HS-27A (cell line): ENCODE measurements at places on chromosomes 7 and 10.

DNA sequence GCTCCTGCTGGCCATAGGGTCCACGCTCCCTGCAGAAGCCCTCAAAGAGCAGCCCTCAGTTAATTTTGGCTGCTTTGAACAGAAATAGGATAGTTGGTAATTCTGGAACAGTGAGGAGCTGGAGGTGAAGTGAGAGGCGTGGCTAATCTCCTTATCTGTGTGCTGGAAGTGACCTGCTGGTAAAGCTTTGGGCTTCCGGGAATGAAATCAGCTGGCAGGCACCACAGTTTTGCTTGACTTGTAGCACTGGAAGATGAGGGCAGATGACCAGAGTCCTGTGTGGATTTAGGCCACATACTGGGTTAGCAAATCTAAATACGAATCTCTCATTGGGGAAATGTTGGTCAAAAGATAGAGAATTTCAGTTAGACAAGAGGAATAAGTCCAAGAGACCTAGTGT lies 10.2 kb downstream of the ATP6V0E2 start:
- DNase-seq = no peak

GRCh38 chr7:85823396-85824080 lies 636.7 kb upstream of the SEMA3D start:
- no peak for DNase-seq

GRCh38 chr10:65838811-65839210 lies 1087.0 kb upstream of the LRRTM3 start:
- no peak for DNase-seq

DNA sequence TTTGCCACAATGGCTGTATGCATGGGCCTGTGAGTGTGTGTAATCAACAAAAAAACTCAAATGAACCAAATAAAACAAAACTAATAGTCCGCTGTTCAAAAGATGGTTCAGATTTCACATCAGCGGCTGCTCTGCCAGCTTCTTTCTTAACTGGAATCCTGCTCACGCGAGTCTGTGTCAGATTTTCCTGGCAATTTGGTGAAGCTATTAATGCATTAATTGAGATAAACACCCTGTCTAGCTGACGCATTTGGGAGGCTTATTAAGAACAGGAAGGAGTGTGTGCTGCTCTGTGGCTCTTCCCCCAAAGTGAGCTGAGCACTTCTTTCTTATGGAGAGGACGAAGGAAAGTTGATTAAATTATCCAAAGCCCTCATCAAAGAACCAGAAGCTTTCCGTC lies 336.6 kb upstream of the MKI67 start:
- DNase-seq = no peak

DNA sequence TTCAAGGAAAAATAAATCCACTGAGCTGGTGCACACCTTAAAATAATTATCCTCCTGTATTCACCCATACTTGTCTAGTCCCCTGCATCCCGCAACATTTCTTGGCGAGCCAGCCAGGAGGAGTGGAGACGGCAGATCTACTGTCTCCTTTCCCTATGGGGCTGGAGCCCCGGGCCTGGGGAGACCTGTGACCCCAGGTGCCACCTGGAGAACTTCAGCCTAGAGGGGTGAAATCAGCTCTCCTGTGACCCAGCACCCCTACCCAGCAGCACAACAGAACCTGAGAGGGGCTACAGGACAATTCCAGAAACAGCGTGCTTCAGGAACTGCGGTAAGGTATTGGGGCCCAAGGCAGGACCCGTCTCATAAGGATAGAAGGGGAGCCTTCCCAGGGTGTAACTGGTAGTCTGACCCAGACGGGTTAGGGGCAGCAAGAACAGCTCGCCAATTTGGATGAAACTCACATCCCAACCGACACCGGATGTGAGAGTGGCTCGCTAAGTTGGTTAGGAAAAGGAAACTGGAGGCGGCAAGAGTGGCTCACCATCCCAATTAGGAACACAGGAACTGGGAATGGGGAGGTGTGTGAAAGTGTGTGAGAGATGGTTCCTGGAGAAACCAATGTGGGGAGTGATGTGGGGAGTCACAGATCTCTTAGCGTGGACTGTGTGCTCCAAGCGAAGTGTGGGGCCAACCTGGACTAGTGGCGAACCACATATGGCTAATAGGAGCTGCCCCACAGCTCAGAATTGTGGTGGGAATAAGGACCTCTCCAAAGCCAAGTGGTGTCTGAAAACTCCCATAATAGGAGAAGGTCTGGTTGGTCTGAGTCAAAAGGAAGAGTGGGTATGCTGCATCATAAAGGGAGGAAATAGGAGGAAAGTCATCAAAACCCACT lies 15.1 kb upstream of the DENND2A start:
- no peak for DNase-seq

- DNase-seq = no peak
Measured at GRCh38 chr10:99619090-99619800, 994 bp downstream of the SLC25A28 start.

- DNase-seq = no peak
Measured at GRCh38 chr10:110802090-110802489, 69.6 kb upstream of the PDCD4 start.

GRCh38 chr7:80876894-80877414 lies 41.9 kb downstream of the SEMA3C start:
- DNase-seq = no peak

DNA sequence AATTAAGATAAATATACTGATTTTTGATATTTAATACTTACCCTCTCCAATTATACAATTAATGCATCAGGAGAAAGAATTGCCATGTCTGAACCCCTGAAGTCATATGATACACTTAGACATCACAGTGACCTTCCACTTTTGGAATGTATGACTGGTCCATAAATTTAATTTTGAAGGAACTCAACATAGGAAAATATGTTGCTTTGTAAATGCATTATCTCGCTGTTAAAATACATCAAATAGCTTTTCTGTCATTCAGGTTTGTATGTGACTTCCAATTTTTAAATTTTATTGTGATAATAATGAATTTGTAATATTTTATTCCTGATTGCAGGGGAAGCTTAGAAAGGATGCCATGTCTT lies 631.9 kb upstream of the ANKRD30A start:
- DNase-seq = peak; percentile 30

DNA sequence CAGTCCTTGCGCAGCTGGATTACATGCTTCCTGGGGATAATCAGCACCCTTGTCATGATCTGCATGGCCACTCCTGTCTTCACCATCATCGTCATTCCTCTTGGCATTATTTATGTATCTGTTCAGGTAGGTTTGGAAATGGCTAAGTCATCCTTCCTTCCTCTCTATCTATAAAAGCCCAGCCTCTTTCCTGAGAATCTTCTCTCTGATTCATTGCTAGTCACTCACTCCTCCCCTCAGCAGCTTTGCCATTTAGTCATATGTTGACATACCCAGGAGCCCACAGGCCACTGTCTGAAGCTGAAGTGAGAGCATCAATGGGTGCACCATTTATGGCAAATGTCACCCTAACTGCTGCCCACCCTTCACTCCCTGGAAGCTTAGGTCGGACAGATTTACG lies 52.0 kb downstream of the ABCC2 start:
- no peak for DNase-seq

DNA sequence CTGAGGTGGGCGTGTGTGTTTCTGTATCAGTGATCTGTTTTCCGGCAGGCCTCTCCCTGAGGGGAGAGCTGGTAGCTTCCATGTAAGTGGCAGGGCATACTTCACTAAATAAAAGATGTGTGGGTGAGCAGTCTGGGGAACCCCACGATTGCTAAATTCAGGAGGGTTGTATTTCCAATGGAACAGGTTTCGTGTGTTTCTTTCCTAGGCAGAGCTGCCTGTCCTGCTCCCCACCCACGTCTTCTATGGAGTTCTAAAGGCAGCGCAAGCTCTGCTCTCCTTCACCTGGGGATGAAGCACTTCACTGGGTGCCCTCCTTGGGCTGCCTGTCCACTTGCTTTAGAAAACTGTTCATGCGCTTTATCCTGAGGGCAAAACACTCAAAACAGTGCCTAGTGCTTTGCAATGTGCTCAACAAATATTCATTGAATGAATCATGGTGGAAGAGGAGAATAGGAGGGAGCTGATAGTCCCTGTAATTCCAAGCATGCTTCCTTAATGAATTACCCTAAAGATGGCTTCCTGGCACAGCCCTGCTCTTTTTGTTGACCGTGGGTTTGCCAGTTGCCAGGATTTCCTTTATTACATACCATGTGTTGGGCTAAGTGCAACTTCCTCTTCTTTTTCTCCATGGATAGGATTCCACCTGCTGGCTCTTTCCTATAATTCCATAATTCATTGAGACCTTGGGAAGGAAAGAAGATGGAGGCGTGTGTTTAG lies 50.6 kb upstream of the SRPK2 start:
- peak; percentile 50 for DNase-seq

DNA sequence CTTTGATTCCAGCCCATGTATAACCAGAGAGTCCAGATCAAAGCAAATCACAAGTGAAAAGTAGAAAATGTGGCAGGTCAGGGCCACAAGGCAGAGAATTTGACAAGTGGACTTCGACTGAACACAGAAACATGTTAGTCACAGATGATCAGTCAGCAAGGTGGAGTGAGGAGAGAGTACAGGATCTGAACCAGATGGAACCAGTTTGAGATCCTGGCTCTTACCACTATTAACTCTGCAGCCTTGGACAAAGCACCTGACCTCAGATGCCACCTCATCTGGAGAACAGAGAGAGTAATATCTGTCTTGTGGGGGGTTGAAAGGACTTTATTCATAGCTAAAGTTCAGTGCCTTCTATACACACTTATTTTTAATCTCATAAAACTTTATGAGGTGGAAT lies 4.4 kb downstream of the MRLN start:
- no peak for DNase-seq

DNA sequence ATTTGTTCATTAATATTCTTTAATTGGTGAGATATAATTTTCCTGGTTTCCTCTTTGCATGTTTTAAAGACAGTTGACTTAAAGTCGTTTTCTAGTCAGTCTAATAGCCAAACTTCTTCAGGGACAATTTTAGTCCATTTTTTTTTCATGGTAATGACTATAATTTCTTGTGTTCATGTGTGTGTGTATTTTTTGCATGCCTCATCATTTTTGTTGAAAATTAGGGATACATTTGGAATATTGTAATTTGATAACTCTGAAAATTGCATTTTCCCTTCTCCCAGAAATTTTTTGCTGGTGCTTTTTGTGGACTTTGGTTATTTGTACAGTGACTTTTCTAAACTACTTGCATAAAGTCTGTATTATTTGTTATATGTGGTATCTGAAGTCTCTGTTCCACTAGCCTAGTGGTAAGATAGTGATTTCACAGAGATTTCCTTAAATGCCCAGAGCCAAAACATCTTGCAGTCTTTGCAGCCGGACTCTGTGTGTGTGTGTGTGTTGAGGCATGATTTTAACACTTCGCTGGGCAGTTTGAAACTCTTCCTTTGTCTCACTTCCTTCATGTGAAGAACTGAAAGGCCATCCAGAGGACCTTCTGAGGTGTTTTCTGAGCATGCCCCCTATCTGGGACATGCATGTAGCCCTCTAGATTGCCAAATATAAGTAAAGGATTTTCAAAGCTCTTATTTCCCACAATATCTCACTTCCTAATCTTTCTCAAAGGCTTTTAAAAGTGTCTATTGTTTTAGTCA lies 40.9 kb upstream of the ZNF365 start:
- no peak for DNase-seq

DNA sequence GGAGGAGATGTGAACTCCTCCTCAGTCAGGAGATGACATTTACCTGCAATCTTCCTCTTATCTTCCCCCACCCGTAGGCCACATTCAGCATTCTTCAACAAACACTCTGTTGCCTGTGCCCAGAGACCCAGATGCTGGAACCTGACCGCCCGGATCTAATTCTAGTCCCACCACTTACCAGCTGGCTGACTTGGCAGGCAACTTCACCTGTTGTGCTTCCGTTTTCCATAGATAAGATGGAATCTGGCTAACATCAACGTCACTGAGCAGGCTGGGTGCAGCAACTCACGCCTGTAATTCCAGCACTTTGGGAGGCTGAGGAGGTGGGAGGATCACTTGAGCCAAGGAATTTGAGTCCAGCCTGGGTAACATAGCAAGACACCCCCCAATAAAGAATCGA lies 21.3 kb upstream of the FXYD4 start:
- no peak for DNase-seq

GRCh38 chr10:63922468-63923284 lies 401.5 kb downstream of the REEP3 start:
- DNase-seq = no peak

DNA sequence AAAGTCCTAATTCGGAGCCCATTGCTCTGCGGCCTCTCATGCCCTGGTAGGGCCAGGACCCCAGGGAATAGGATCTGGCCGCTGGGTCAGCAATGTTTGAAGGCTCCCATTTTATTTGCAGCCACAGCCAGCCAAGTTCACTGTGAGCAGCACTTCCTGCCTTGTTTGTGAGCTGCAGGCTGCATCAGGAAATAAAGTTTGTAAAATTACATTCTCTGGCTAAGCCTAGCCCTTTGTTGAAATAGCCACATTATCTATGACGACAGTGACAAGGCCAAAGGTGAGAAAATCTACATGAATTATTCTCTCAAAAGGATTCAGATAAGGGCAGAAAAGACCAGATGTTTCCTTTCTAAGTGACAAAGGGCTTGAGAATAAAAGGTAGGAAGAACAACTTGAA lies 23.7 kb upstream of the ITGB1 start:
- no peak for DNase-seq

- DNase-seq = no peak
Measured at GRCh38 chr7:42161719-42162118, 75.3 kb downstream of the GLI3 start.

- DNase-seq = no peak
Measured at GRCh38 chr10:947881-948280, 16.4 kb upstream of the LARP4B start.

GRCh38 chr7:124723012-124723411 lies 42.6 kb downstream of the GPR37 start:
- DNase-seq = no peak

DNA sequence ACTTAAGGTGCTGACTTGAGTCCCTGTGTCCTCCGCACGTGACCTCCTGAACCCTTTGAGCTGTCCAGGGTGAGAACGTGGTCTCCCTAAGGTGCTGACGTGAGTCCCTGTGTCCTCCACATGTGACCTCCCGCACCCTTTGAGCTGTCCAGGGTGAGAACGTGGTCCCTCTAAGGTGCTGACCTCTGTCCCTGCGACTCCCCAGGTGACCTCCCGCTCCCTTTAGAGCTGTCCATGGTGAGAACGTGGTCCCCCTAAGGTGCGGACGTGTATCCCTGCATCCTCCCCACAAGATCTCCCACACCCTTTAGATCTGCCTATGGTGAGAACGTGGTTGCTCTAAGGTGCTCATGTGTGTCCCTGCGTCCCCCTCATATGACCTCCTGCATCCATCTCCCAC lies 174.3 kb downstream of the ADARB2 start:
- DNase-seq = no peak

DNA sequence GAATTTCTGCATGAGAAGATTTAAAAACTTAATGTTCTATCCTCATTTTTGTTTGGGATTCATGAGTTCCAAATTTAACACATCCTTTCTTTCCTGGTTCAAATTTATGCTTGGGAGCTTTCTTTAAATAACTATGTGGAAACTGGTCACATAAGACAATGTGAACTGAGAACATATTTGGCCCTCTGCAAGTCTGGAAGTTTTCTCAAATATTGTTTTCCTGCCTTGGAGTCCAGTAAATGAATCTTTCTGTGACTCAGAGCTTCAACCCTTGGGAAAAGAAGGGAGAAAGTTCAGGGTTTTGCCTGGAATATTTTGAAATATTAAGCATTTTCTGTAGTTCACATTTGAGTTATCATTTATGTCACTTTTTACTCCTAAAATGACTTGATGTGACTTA lies 559.0 kb upstream of the NRP1 start:
- no peak for DNase-seq

GRCh38 chr10:114584419-114584818 lies 73.7 kb downstream of the ABLIM1 start:
- no peak for DNase-seq
